Vein endothelial cell (primary cell): ENCODE measurements at places on chromosomes 5 and 9. TPM values are rescaled to one million over a fixed set of nuclear protein-coding genes. Genes with fewer than 3 reads are reported as not detected.

CAMLG gene
- total RNA-seq, result 30.9 and 37.6 TPM in 2 replicates

SLC36A3 gene
- total RNA-seq, result not detected in 2 replicates

EFNA5 gene
- 27.8 and 30.7 TPM in 2 replicates for total RNA-seq

LNPEP gene
- total RNA-seq, result 38.9 and 60.4 TPM in 2 replicates

PCDHAC2 gene
- 0.33 and 1.9 TPM in 2 replicates for total RNA-seq

MAP3K1 gene
- 26.3 and 29.7 TPM in 2 replicates for total RNA-seq

S100Z gene
- total RNA-seq, result not detected in 2 replicates

PCDHB8 gene
- total RNA-seq, result 0.29 and 1.3 TPM in 2 replicates

SPINK4 gene
- total RNA-seq, result not detected in 2 replicates

KCTD16 gene
- total RNA-seq, result 0.19 and 1.6 TPM in 2 replicates

SHISAL2B gene
- total RNA-seq, result not detected in 2 replicates

SLC6A18 gene
- total RNA-seq, result not detected in 2 replicates
